T-helper 2 cell treated with Interferon-gamma antibody and Interleukin-4, amounts not matched to agents 5 μg/mL and 100 μg/mL, for 36 hours (primary cell): ENCODE measurements at places on chromosomes 6 and 20.

GRCh38 chr20:36179170-36179945 lies 24.8 kb downstream of the EPB41L1 start:
- no peak for DNase-seq

- peak; percentile 16 for DNase-seq
Measured at GRCh38 chr6:166626177-166627032, 646 bp downstream of the RPS6KA2 start.

DNA sequence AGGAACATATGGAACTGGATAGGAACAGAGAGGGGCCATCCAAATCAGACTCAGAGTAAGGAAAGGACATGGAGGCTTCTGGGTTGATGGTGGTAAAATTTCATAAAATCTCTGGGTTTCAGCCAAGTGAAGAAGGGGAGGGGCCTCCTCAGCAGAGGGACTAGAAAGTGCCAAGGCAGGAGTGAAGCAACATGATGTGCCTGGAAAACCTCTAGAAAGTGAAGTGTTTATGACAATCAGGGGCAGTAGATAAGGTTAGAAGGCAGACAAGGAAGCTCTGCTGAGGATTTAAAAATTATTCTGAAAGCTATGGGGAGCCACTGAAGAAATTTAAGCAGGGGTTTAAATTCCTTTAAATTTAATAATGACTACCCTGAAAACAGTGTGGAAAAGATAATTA lies 126.0 kb upstream of the TENT5A start:
- no peak for DNase-seq

DNA sequence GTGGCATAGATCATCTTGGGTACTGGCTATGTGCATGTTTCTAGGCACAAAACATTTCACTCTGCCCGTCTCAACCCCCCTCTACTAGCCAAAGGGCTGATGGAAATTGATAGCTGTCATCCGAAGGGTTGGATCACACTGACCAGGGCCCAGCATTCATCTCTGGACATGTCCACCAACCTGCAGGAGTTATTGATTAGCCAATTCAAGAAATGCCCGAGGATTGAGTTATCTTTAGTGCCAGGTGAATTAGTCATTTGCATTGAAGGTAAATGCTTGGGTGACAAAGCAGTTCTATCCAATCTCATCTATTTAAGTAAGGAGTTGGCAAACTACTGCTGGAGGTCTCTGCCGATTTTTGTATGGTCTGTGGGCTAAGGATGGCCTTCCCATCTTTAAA lies 80.1 kb downstream of the CD164 start:
- DNase-seq, result no peak
